ENCODE measurements at places on chromosomes 4 and X.

DNA sequence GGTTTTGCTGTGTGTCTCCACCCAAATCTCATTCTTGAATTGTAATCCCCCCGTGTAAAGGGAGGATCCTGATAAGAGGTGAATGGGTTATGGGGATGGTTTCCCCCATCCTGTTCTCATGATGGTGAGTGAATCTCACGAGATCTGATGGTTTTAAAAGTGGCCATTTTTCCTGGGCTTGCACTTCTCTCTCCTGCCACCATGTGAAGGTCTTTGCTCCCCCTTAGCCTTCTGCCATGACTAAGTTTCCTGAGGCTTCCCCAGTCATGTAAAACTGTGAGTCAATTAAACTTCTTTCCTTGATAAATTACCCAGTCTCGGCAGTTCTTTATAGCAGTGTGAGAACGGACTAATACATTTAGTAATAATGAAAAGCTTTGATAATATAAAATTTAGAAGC is 46.9 kb downstream of the ANTXR2 start:
- no peak for DNase-seq

GRCh38 chr4:100286636-100287035 is 96.4 kb upstream of the DDIT4L start:
- DNase-seq: no peak

- DNase-seq: no peak
Observed at GRCh38 chr4:118175506-118175905, 141.2 kb downstream of the NDST3 start.

DNA sequence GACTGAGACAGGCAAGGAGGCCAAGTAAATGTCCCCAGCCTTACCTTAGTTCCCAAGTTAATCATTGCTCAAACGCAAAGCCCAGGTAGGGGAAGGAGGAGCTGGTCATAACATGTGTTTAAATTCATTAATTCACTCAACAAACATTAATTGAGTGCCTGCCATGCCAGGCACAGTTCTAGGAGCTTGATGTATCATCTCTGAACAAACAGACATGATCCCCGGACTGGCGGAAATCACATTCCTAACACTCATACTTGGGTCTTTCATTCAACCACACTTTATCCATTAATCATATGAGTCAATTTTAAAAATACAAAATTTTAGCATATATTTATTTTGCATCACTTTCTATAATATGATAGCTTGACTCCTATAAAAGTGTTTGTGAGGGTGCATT is 335.3 kb upstream of the NOCT start:
- no peak for DNase-seq

- DNase-seq: no peak
Observed at GRCh38 chr4:99361268-99361898, 8.8 kb upstream of the ADH1C start.

GRCh38 chr4:4859325-4859798 is at the start of gene MSX1:
Gene MSX1 (plus strand): TSS chr4:4859665. CDS start chr4:4859900, 235 bp downstream.
- no peak for DNase-seq

- DNase-seq: no peak
Observed at GRCh38 chr4:124322234-124323065, 390.1 kb downstream of the ANKRD50 start.

- DNase-seq: no peak
Observed at GRCh38 chrX:148424570-148424969, 75.8 kb upstream of the AFF2 start.

DNA sequence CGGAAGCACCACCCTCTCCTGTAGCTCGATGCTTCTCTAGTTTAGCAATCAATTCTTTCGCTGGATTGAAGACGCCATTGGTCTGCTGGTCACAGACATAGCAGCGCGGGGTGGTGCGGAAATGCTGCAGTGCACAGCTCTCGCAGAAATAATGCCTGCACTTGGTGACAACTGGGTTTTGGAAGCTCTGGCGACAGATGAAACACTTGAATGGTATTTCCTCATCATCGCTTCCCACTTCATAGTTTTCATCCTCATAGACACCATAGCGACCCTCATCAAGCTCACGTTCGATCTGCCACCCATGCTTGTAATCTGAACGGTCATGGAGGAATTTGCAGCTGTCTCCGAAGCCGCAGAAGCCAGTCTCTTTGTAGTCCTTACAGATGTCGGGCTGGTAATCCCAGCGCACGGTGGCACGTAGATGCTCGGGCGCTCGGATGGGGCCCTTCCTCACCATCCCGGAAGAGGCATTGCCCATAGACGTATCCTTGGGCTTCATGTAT is 854 bp downstream of the RNF113A start:
- no peak for DNase-seq

DNA sequence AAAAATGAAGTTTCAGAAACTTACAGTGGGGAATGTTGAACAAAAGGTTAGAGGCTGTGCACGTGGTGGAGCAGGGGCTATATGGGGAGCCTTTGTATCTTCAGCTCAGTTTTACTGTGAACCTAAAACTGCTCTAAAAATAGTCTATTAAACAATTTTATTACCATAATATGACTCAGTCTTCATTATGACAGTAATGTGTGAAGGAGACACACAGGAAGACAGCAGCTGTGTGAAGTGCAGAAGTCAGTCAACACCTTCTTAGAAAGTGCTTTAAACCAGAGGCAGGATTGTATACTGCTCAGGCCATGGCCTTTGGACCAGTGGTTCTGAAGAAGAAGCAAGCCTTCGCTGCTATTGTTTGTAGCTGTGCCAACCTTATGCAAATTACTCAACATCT is 89.7 kb downstream of the ARHGAP10 start:
- DNase-seq: no peak

DNA sequence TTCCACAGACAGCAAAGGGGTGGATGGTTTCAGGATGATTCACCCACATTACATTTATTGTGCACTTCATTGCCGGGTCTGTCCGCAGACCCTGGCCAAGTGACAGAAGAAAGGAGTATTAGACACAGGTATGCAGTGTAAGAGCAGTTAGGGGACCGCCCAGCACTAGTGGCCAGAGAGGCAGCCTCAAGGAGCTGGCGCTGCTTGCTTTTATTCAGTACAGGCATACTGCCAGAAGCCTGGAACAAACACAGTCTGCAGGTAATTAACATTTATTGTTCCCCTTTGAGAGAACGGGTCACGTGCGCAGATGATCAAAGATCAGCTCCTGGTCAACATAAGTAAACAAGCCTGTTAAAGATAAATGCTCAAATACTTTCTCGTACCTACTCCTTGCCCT is 1639.0 kb upstream of the IGFBP7 start:
- no peak for DNase-seq

DNA sequence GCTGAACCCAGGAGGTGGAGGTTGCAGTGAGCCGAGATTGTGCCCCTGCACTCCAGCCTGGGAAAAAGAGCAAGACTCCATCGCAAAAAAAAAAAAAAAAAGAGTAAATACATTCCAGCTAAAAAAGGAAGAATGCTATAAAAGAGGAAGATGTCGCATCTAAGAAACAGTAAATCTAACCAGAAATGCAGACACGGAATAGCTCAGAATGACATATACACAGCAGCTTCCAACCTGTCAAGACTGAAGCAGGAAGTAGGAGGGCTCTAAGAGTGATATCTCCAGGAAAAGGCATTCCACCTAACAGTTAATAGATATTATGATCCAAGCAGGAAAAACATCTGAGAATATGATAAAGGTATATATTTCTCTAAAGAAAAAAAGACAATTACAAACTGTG is 16.0 kb downstream of the CLOCK start:
- no peak for DNase-seq

GRCh38 chrX:79176028-79176427 is 31.5 kb downstream of the GPR174 start:
- DNase-seq: no peak

DNA sequence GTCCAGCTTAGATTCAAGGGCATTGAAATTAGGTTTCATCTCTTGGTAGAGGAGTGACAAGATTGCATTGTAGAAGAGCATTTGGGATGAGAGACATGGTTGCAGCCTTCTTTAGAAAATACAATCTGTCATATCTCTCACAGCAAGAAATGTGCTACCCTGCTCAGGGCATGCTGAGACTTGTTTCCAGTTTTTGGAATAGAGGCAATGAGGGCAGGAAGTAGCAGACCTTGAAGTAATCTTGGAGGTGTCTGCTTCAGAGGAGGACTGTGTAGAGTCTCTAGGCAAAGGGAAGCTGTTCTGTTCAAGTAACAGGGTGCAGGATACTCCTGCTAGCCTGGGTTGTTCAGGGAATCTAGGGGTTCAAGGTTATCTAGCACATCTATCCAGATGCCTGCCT is 116.1 kb upstream of the ZNF827 start:
- no peak for DNase-seq

- no peak for DNase-seq
Observed at GRCh38 chr4:42787079-42787463, 105.4 kb upstream of the GRXCR1 start.

DNA sequence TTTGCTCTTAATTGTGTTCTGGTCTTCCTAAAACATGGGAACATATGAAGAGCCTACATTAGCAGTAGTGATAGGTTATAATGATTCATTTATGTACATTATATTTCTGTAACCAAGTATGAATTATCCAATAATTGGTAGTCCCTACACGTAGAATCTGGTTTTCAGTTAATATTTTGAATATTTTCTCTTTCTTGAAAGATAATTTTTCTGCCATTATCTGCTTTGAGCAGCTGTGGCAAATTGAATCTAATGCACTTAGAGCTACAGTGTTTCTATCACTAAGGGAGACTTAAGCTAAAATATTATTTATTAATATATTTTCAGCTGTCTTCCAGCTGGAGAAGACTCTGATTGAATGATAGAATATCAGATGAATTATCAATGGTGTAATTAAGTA is 21.0 kb downstream of the CEP44 start:
- no peak for DNase-seq

- DNase-seq: no peak
Observed at GRCh38 chrX:150570512-150570911, 2.1 kb downstream of the MTM1 start.

GRCh38 chrX:77014377-77015372 is 432.5 kb upstream of the FGF16 start:
- no peak for DNase-seq

GRCh38 chrX:86002076-86002896 is 45.1 kb downstream of the CHM start:
- DNase-seq: no peak

- DNase-seq: no peak
Observed at GRCh38 chr4:48350871-48351270, 9.5 kb downstream of the SLAIN2 start.

DNA sequence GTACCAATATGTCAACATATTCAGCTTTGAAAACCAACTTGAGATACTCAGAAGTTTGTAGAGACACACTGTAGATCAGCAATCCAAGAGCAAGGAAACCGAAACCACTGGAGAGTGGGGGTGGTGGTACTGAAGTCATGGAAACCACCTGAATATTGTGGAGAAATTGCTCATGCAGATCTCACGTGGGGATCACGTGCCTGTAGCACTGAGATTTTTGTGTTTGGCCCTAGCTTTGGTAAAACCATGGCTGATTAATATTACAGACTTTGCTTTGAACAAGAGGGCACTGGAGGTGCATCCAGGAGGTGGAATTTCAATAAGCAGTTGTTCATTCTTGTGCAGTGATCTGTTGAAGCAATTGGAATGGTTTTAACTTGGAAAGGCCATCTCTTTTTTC is 47.2 kb downstream of the GBA3 start:
- DNase-seq: no peak

GRCh38 chrX:17020356-17020755 is 73.9 kb downstream of the REPS2 start:
- no peak for DNase-seq

GRCh38 chr4:188092824-188093223 is 16.6 kb downstream of the TRIML2 start:
- DNase-seq: no peak

DNA sequence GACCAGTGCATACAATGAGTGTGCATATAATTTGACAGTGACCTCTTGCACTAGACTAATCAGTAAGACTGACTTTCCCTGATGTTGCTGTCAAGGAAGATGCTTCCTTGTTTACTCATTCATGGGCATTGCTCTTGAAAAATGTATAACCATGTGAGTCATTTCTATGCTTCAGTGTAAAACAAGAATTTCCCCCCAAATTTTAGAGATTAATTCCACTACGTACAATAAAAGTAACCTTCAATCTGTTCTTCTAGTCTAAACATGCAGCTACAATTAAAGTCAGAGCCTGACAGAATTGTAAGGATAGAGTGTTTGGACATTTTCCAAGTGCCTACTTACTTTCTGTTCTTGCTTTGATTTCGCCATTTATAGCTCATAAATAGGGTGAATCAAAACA is 935.7 kb downstream of the RAPGEF2 start:
- DNase-seq: no peak

- DNase-seq: no peak
Observed at GRCh38 chr4:106541253-106541652, 172.7 kb upstream of the GIMD1 start.

DNA sequence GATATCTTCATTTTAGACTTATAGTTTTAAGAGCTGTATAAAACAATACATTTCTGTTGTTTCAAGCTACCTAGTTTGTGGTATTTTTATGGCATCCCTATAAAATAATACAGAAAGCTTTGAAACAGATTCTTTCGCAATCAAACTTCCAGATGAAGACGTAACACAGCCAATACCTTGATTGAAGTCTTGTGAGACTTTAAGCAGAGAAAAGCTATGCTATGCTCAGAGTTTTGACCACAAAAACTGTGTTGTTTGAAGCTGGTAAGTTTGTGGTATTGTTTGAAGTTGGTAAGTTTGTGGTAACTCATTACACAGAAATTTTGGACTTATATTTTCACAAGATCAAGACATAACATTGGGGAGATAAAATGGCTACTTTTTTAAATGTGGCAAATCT is 201.8 kb upstream of the UGT8 start:
- DNase-seq: no peak

DNA sequence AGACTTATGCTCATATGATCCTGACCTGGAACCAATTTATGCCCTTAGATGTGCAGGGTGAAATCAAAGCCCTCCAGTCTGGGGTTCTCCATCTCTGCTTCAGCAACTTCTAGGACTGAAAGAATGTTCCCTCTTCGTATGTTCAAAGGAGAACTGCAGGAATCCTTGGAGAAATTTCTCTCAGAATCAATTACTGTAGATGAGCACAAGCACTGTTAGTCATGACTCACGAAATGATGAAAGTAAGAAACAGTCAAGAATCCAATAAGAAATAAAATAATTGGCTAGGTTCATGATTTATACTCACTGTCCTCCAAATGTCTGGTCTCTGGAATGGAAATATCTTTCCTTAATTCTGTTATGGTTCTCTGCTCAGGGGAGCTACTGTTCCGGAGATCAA is 348.2 kb downstream of the PDGFC start:
- no peak for DNase-seq

- no peak for DNase-seq
Observed at GRCh38 chrX:10467793-10468192, 152.6 kb downstream of the MID1 start.

DNA sequence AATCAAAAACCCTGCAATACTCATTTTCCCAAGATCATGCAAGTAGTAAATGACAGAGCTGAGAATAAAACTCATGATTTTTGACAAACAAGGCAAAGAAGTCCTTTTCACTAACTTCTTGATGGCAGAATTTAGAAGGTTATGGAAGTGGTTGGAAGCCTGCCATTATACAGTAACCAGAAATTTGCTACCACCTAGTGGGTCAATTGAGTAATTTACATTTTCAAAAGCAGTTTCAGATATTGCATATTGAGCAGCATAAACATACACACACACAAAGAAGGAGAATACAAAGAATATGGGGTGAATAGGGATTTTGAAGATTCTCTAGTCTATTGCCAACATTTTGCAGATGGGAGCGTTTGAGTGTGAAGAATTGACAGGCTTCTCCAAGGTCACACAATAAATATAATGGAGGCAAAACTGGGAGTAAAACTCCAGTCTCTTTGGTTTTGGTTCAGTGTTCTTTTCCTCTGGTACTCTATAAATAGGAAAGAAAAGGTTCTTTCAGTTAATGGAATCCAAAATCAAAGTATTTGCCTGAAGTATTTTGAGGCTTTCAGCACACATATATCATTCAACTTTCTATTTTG is 70.2 kb downstream of the GC start:
- DNase-seq: no peak
